ENCODE measurements at places on chromosomes 12 and 14.
A peak's percentile ranks its signal among the peaks of the same experiment; 100 is the strongest.

DNA sequence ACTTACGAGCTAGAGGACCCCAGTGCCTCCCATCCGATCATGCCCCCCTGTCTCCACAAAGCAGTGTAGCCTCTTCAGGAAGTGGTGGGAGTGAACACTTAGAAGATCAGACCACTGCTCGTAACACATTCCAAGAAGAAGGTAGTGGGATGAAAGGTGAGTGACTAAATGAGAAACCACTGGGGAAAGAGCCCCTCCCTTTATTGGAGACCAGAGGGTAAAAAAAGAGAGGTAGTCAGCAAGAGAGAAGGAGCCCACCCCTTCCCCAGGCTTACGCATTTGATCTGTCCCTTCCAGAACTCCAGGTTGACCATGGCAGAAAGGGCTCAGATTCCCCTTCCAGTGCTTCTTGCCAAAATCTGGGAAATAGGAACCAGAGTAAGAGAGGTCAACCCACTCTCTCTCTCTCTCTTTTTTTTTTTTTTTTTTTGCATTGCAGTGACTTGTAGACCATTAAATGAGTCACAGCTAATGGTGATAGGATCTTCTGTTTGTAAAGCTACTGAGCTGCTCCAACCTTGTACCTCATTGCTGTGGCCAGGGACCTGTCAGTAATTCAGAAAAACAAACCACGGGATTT, 165.4 kb downstream of the GCH1 start:
- no peak for DNase-seq

DNA sequence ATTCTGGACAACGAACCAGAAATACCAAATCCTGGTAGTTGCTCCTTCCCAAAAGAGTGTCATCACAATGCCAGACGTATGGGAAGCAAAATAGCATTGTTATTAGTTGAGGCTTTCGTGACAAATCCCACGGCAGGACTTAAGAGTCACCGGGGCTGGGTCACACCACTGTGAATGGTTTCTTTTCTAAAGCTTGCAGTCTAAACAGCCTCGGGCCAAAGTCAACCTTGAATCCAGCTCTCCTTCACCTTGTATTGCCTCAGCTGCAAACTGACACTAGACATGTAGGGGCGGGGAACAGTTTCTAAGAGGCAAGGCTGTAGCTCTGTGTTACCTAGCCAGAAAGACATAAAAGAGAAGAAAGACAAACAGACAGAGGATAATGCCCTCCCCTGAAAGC, 734.8 kb downstream of the MED13L start:
- no peak for DNase-seq

DNA sequence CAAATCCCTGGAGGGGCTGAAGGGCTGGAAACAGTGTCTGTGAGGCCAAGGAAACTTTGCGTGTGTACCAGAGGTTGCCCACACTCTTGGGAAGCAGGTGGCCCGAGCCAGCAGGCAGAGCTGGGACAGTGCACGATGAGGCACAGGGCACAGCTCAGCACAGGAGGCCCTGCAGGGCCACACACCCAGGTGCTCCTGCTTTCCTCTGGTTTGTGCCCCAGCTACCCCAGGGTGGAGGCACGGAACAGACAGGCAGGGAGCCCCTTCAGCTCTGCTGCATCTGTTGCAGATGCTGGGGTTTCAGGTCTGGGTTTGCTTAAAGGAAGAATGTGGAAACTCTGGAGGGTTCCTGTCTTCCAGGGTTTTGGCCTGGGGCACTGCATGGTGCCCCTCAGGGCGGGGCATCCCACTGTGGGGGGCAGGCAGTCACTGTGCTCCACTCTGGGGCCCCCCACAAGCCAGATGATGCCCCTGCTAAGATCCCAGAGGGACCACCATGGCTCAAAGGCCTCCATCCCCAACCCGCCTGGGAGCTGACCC, 8.6 kb downstream of the TMEM179 start:
- DNase-seq, result no peak

GRCh38 chr12:53960187-53961024, 5.7 kb downstream of the HOXC12 start:
- DNase-seq, result no peak

DNA sequence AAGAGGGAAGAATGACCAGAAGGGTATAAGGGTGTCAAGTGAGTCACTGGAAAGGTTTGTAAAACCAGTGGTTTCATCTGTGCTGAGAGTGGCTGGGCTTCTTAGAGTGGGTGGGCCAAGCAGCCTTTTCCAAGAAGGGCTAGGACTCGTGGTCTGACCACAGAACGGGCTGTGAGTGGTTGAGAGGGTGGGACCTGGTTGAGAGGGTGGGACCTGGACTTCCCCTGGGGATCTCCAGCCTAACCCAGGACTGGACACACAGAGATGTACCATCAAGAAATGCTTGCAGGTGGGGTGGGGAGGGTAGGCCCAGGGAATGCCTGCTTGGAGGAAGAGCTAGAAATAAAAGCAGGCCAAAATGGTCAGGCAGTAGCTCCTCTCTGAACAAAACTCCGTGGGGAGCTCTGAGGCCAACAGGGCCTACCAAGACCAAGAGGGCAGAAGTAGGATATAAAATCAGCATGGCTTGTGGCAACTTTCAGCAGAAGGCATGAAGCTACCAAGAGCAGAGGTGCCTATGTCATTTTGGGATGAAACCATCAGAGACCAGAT, 140.5 kb downstream of the FOXN3 start:
- no peak for DNase-seq

- DNase-seq, result no peak
Observed at GRCh38 chr12:121090586-121091514, 41.8 kb upstream of the P2RX7 start.

GRCh38 chr12:50918584-50919316, 33.6 kb upstream of the HIGD1C start:
- no peak for DNase-seq

GRCh38 chr14:101200650-101201516, 297.4 kb upstream of the RTL1 start:
- no peak for DNase-seq

GRCh38 chr12:30191696-30192455, 408.1 kb upstream of the TMTC1 start:
- no peak for DNase-seq

DNA sequence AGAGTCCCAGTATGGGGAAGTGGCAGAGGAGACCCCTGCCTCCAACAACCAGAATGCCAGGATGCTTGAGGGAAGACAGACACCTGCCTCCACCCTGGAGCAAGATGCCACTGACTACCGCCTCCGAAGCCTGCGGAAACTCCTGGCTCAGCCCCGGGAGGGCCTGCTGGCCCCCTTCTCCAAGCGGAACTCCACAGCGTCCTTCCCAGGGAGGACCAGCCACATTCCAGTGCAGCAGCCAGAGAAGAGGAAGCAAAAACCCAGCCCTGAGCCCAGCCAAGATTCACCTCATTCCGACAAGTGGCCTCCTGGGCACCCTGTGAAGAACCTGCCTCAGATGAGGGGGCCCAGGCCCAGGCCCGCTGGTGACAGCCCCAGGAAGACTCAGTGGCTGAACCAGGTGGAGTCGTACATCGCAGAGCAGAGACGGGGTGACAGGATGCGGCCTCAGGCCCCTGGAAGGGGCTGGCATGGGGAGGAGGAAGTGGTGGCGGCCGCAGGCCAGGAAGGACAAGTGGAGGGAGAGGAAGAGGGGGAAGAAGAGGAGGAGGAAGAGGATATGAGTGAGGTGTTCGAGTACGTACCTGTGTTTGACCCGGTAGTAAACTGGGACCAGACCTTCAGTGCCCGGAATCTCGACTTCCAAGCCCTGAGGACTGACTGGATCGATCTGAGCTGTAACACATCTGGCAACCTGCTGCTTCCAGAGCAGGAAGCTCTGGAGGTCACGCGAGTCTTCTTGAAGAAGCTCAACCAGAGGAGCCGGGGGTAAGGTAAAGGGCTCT, 93.7 kb downstream of the B4GALNT3 start:
- DNase-seq, result no peak

DNA sequence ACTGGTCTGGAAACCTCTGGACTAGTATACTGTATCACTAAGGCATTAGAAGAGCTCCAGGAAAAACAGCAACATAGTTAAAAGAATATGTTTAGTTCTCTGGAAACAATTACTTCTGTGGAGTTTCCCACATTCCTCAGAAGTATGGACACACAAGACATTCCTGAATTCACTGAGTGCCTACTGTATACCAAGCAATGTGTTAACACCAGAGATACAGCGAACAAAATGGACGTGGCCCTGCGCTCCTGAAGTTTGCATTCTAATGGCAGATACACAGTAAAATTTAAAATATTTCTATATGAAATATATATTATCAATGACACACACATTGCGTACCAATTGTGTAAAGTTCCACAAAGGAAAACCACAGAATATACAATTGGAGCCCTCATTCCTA, 1.1 kb downstream of the ANGEL1 start:
- no peak for DNase-seq

GRCh38 chr12:98274430-98275130, 240.8 kb upstream of the TMPO start:
- DNase-seq, result no peak

DNA sequence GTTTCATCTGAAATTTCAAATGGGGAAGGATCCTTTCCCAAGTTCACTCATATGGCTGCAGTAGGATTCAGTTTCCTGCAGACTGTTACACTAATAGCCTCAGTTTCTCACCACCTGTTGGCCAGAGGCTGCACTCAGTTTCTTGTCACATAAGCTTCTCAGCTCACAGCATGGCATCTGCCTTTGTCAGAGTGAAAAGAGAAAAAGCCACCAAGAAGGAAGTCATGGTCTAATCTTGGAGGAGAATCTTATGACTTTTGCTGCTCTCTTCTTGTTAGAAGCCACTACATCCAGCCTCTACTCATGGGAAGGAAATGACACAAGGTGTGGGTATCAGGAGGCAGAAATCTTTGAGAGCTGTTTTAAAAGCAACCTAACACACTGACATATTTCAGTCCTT, 39.4 kb upstream of the BTG1 start:
- no peak for DNase-seq

DNA sequence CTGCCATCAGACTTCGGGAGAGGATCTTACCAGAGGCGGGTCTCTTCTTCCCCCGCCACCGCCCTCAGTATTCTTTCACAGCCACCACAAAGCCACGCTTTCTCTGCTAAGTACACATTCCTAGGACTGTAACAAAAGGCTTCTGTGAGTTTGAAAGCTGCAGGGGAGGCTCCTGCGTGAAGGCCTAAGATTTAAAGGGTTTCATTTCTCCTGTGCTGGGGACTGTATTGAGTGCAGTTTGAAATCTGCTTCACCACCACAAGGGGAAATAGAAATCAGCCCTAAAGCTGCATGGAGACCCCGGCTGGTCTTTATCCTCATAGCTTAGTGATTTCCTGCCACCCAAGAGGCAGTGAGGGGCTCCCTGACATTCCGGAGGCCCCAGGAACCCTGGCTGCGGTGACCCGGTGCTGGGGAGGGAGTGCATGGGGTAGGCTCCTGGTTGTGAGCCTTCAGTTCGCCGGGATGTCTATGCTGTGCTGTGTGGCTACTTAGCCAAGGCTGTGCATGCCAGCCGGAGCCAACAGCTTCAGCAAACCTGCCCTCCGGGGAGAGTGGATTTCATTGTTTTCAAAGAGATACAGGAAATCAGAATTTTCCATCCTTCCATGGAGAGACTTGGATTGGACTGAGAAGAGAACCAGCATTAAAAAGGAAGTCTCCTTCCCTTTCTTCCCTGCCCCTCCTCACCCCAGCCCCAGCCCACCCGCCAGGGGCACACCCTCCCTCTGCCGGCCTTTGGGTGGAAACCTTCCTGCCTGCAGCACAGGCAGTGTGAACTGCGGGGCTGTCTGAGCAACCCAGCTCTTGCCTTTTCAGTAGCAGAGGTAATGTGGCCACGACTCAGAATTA, 163.3 kb downstream of the ETV6 start:
- peak; percentile 35 for DNase-seq

DNA sequence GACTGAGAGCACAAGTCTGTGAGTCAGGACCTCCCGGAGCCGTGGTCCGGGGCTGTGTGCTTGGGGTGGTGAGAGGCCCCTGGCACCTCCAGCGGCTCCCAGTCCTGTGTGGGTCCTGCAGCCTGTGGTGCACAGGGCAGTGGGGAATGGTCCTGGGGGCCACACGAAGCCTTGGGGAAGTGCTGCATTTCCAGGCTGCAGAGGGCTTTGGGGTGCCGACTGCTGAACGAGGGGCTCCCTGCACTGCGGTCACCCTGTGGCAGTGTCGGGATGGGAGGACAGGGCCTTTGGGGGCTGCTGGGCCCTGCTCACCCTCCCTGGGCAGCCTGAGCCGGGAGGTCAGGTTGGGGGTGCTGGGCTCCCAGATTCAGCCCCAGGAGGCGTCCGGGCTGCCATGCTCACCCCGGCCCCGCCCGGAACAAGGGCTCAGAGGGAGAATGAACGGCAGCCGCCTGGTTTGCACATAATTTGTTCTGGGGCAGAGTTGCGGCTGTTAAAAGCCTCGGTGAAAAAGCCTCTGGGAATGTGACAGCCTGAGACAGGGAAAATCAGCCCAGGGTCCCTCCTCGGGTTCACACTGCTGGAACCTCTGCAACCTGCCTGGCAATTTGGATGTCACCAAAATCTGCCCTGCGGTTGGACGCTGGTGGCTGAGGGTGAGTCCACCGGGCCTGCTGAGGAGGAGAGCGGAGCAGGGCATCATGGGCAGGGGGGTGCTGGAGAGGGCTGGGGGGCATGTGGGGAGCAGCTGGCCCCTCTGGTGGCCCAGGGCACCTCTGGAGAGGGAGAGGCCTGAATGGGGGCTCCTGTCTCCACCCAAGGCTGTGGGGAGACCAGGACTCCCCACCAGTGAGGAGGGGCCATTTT, 109.2 kb downstream of the KIF26A start:
- DNase-seq, result peak; percentile 5

DNA sequence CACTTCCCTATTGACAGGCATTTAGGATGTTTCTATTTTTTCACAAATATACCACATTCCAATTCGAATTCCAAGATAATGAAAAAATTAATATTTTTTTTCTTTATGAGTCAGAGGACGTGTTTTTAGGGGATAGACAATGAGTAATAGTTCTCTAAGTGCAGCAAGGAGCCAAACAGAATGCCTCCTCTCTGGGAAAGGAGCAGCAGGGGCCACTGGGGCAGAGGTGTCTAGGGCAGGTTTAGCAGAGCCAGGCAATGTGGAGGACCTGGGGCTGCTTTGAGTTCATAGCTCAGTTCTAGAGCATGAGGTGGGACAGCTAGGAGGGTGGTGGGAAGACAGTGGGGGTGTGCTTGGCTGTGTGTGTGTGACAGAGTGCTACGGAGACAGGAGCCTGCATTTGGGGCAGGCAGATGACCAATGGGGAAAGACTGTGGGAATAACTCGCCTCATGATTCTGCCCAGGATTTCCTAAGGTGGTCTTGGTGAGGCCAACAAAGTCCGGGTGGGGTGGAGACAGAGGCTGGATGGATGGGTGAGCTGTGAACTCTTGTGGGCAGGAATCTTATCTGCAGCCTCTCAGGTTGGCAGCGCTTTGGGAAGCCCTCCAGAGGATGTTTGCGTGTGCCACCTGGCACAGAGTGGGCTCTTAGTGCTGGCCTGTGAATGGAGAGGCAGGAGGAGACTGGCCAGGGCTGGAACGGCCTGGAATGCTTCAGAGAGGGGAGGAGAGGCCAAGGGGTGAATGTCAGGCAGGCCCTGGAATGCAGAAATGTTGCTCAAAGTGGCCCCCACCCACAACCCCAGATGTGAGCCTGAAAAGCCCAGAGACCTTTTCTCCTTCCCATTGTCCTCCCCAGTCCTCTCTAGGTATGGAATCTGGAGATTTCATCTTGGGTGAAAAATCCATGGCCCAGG, 2.4 kb upstream of the KRT7 start:
- no peak for DNase-seq
